ENCODE measurements at places on chromosomes 6 and 20.

- peak; percentile 18 for DNase-seq
Measured at GRCh38 chr6:56909115-56909907, 45.6 kb upstream of the BEND6 start.

DNA sequence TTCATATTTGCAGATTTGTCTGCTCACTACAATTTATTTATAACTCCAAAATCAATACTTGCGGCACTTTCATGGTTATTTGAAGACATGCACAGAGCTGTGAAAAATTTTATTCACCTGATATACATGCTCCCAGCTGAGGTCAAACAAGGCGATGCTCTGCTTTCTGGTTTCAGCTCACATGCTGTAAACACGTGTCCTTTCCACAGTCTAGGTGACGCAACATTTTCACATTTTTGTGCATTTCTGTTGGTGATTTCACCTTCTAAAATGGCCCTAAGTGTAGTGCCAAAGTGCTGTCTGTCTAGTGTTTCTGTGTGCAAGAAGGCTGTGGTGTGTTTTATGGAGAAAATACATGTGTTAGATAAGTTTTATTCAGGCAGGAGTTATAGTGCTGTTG is 650.5 kb downstream of the RNF144B start:
- peak; percentile 6 for DNase-seq

DNA sequence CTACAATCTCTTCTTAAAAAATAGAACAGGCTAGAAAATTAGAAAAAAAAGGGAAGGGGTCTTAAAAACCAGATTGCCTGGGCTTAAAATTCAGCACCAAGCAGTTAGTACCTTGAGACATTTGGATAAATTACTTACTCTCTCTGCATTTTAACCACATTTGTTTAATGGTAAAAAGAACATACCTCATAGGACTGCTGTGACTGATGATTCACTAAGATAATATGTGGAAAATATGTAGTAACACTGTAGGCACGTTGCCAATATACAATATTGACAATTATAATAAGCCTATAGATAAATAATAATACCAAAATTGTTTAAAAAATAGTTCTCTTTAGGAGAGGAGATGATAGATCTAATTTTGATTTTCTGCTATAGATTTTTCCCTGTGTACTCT is 750.4 kb downstream of the TENT5A start:
- no peak for DNase-seq

GRCh38 chr6:132511210-132511830 is 1.6 kb downstream of the STX7 start:
- peak; percentile 81 for DNase-seq

DNA sequence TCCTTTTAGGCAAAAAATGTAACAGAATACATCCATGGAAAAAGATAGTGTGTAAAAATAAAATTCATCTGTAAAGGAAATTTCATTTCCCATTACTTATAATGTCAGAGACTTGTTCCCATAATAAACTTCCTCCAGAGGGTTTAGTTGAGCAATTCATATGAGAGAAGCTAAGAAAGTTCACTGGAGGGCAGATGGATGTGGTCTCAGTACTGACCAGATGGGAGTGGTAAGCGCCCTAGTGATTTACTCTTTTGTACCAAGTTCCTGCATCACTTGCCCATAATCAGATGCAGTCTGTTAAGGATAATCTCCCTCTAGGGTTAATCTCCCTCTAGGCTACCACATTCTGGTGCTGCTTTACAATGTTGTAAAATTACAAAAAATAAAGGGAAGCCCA is 61.7 kb downstream of the ESF1 start:
- DNase-seq: peak; percentile 37

GRCh38 chr20:17026346-17026745 is 200.5 kb upstream of the PCSK2 start:
- DNase-seq: no peak

- no peak for DNase-seq
Measured at GRCh38 chr20:9052136-9052535, 16.8 kb upstream of the PLCB4 start.
